ENCODE measurements at places on chromosomes 16 and 17.
A peak's percentile ranks its signal among the peaks of the same experiment; 100 is the strongest.

- no peak for DNase-seq
These were observed 14.9 kb upstream of the TBX21 start for GRCh38 chr17:47717979-47718621.

DNA sequence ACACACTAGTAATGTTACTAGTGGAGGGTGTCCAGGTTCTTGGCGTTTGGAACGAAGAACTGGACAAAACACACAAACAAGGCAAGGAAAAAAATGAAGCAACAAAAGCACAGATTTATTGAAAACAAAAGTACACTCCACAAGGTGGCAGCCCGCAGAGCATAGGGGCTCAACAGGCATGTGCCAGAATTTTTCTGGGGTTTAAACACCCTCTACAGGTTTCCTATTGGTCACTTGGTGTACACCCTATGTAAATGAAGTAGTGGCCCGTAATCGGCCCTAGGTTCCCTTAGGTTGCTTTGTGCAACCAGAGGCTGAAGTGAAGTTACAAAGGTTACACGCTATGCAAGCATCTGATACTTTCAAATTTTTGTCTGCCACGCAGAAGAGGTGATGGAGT is 8.1 kb downstream of the OR2C1 start:
- DNase-seq, result no peak

DNA sequence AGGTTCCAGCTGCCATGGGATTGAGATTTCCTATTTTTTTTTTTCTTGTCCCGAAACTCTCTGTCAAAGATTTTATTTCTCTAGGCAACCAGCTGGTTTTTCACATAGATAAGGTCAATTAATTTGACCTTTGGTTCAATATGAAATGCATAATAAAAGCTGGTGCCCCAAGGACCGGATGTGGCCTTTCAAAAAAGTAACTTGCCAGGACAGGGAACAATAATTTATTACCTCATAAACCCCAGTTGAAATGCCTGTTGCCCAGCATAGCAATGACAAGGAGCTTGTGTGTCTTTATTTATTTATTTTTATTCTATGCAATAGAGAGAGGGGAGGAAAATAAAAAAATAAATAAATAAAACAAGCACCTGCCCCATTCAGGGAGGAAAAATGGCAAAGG is 472.7 kb downstream of the KCNJ2 start:
- DNase-seq, result no peak

DNA sequence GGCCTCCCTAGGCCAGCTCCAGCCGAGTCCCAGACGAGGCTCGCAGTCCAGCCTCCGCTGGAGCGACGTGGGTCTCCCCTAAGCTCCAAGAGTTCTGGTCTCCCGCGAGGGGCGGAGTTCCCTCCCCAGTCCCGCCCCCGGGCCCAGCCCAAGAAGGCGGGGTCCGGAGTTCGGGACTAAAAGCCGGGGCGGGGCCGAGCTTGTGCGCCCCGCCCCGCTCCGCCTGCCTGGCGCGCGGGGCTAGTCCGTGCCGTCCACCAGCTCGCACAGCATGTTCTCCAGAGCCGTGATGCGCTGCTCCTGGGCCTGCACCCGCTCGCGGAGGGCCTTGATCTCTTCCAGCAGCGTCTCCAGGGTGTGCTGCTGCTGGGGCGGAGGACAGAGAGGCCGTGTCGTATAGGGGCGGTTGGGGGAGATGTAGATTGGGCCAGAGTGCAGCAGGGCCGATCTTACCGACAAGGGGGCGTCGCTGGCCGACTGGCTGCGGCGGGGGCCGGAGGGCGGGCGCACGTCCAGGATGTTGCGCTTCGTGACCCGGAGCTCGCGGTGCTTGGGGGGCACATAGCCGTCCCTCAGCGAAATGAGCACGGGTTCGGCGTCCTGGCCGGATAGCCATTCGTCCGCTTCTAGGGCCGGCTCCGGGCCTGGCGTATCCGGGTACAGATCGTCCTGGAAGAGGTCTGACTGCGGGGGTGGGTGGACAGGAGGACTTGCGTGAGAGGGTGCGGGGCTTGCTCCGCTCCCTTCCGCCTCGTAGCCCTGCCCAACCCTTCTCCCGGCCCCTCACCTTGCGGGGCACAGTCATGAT is 7.0 kb downstream of the CORO6 start:
- DNase-seq, result peak; percentile 88

- DNase-seq, result no peak
These were observed 7.9 kb downstream of the KCTD5 start for GRCh38 chr16:2689968-2690801.

DNA sequence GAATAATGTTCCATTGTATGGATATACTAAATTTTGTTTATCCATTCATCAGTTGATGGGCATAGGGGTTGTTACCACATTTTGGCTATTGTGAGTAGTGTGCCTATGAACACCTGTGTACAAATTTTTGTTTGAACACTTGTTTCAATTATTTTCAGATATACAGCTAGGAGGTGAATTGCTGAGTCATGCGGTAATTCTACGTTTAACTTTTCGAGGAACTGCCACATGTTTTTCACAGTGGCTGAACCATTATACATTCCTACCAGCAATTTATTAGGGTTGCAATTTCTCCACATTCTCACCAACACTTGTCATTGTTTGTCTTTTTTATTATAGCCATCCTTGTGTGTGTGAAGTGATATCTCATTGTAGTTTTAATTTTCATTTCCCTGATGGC is 75.6 kb downstream of the AKAP1 start:
- DNase-seq, result no peak

DNA sequence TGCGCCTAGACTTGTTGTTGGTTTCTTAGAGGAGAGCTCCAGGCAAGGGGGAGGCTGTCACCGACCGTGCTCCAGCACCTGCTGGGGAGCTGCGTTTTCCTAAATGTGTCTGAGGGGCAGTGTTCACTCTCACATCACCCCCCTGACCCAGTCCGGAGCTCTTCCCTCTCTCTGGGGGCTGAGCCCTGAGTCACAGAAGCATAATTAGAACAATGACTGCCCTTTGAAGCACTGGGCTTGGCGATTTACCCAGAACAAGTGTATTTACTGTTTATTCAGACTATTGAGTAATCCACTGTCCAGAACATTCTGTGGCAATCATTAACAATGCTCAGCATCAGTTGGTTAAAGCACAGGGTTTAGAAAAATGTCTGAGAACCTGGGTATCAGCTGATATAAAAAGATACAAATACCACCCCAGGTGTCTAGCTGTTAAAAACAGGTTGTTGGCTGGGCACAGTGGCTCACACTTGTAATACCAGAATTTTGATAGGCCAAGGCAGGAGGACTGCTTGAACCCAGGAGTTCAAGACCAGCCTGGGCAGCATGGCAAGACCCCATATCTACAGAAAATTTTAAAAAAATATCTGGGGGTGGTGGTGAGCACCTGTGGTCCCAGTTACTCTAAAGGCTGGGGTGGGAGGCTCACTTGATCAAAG is 8.1 kb downstream of the CES4A start:
- peak; percentile 90 for DNase-seq

DNA sequence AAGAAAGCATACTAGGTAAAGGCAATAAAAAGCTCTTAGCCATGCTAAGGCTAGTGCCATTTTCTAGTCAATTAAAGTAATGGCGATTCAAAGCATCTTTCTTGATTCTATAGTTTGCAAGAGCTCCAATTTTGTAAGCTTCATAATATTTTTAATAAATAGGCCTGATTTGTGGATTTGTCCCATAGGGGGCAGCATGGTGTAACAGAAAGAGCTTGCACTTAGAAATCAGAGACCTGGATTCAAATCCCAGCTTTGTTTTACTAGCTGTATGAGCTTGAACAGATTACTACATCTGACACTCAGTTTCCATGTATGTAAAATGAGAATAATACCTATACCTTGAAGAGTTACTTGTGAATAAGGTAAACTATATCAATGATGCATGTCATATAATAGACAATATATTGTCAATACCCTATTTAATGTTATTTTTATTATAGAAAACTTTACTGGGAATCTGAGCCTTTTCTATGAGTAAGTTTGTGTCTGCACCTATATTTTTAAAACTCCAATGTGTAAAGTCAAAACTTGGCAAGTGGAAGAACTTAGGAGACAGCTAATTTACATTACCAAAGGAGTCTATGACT is 93.6 kb upstream of the NOG start:
- DNase-seq, result no peak

DNA sequence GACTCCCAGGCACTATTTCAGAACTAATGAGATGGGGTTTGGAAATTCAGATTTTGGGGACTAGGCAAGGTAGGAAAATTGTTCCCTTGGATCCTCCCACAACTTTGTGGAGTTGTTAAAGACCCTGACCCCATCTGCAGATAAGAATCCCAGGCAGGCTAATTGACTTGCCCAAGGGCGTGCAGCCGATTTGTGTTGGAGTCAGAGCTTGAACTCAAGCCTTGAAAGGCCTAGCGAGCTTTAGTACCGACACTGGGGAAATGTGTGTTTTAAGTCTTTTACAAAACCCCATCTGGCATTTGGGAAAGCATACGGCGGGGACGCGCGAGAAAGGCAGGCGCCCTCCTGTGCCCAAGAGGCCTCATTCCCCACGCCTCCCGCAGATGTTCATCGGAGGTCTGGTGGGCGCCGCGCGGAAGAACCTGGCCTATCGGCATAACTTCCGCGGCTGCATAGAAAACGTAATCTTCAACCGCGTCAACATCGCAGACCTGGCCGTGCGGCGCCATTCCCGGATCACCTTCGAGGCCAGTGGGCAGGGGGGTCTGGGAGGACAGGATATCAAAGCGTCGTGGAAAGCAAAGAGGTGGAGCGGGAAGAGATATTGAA is 4.3 kb downstream of the CNTNAP1 start:
- DNase-seq, result no peak

GRCh38 chr16:81405702-81406113 is 38.9 kb upstream of the CMIP start:
- peak; percentile 29 for DNase-seq

Measured in tibial artery (tissue), 4 donors.